G401 (cell line): ENCODE measurements at places on chromosomes 11 and 22. TPM values are rescaled to one million over a fixed set of nuclear protein-coding genes. Genes with fewer than 3 reads are reported as not detected.

GRCh38 chr22:44037519-44038375 is 13.6 kb downstream of the PARVB start:
- peak; percentile 2 for DNase-seq

GRCh38 chr11:199782-200181 is 6.9 kb downstream of the SCGB1C1 start:
- peak; percentile 22 for DNase-seq

DNA sequence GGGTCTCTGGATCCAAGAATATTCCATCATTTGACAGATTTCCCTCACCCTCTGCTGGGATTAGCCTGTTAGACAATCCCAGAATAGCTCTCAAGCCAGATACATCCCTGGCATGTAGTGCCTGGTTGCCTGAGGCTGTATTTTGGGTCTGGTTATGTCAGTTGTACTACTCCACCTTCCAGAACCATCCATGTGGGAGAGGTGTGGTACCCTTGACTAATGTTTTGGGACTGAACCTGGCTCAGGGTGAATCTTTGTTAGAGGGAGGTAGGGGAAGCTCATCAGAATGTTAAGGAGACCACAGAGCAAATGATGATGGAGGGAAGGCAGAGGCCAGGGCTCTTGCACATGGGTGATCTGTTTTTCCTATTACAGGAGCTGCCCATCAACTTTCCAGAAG is 5.2 kb downstream of the C11orf52 start:
- peak; percentile 25 for DNase-seq

DNA sequence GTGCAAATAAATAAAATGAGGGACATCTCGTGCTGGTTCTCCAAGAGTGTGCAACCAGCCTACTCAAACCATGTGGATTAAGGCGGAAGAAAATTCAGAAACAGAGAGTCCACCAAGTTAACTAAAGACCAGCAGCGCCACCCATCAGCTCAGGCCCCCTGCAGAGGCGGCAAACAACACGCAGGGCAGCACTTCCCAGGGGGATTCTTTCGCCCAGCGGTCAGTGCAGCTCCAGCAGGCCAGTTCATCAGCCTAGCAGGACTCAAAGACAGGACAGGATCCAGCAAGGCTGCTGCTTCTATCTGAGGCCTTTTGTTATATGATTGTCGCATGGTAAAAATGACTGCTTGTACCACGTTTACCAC is 51.7 kb downstream of the PACSIN2 start:
- no peak for DNase-seq

DNA sequence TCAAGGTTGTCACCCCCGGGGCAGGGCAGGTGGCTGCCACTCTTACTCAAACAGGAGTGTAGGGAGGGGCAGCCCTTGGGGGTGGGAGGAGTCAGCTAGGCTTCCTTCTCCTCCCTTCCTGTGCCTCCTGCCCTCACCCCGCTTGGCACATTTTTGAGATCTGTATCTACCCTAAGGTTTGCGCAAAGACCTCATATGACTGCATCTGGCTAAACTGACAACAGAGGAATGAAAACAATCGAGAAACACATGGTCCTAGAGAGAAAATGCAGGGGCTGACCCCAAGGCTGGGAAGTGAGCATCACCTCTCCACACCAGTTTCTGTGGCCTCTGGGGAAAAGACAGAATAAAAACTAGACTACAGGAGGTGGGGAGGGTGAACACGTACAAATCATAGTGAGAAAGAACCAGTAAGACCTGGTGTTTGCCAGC is 28.1 kb downstream of the IGSF9B start:
- no peak for DNase-seq

- DNase-seq, result no peak
Measured at GRCh38 chr11:62344210-62344609, 7.0 kb downstream of the ASRGL1 start.

DNA sequence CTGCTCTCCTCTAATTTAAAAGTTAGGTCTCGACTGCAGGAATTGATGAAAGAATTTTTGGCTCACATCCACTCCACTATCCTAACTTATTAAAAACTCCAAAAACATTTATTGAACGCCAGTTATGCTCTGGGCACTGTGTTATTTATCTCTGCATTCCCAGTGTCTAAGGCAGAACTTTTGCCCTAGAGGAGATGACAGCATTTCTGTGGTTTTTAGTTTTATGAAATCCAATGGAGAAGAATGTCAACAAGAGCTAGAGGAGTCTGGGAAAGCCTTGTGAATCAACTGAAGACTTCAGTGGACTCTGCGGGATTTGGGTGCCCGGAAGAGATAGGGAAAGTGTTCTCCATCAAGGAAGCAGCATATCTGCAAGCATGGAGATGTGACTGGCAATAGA is 217.0 kb upstream of the PGR start:
- DNase-seq, result no peak

- no peak for DNase-seq
Measured at GRCh38 chr22:23047265-23047664, 23.1 kb upstream of the GNAZ start.

- DNase-seq, result peak; percentile 71
Measured at GRCh38 chr22:26679003-26679629, 21.7 kb downstream of the MIAT start.

DNA sequence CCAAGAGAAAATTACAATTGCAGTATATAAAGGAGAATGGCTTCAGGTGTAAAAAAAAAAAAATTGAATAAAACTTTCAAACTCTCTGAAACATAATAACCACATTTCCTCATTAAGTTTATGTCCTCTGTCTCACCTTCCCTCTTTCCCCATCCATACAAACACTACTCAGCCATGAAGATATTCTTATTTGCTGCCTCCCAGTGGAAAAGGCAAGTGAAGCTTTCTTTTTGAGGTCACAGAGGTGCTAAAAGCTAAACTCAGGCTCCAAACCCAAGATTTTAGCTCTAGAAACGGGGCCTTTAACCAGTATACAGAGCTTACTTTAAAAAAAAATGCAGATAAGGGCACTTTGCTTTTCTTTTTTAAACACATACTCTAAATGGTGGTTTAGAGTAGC is 1568.5 kb downstream of the FAM181B start:
- no peak for DNase-seq

- DNase-seq, result no peak
Measured at GRCh38 chr22:30427871-30428270, 2.3 kb downstream of the MTFP1 start.

DNA sequence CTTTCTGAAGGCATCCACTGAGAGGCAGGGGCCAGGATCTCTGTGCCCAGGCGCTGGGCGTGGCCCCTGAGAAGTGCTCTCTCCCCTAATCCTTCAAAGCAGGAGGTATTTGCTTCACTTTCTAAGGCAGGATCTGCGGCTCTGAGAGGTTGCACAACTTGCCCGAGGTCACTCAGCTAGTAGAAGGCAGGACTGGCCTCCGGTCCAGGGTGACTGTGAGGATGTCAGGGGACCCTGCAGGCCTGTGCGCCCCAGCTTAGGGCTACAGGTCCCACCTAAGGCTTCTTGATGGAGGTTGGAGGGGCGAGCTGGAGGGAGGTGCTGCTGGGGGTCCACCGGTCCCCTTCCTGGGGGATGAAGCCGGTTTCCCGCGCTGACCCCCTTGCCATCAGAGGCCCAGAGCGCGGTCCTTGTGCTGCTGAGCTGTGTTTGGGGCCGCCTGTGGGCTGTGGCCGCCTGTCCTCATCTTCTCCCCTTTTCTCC is 979 bp downstream of the SMIM38 start:
- DNase-seq, result no peak

Gene PPP1R14B
- total RNA-seq, result 293 and 394 TPM in 2 replicates

Gene OR8D4
- total RNA-seq, result not detected in 2 replicates
